ENCODE measurements at places on chromosomes 12 and 14. TPM values are rescaled to one million over a fixed set of nuclear protein-coding genes. Genes with fewer than 3 reads are reported as not detected.

GDF3 gene
- not detected for total RNA-seq

COX8C gene
- not detected for total RNA-seq

FGF23 gene
- not detected for total RNA-seq

B3GNT4 gene
- 2.1 TPM for total RNA-seq

CINP gene
- 27.7 TPM for total RNA-seq

MIP gene
- 0.15 TPM for total RNA-seq

GALNT8 gene
- 1.1 TPM for total RNA-seq

TMEM121 gene
- 0.65 TPM for total RNA-seq

LMNTD1 gene
- total RNA-seq, result not detected

NINJ2 gene
- 10.9 TPM for total RNA-seq

- no peak for DNase-seq
Measured at GRCh38 chr12:106106061-106106566, 32.6 kb downstream of the NUAK1 start.

DNA sequence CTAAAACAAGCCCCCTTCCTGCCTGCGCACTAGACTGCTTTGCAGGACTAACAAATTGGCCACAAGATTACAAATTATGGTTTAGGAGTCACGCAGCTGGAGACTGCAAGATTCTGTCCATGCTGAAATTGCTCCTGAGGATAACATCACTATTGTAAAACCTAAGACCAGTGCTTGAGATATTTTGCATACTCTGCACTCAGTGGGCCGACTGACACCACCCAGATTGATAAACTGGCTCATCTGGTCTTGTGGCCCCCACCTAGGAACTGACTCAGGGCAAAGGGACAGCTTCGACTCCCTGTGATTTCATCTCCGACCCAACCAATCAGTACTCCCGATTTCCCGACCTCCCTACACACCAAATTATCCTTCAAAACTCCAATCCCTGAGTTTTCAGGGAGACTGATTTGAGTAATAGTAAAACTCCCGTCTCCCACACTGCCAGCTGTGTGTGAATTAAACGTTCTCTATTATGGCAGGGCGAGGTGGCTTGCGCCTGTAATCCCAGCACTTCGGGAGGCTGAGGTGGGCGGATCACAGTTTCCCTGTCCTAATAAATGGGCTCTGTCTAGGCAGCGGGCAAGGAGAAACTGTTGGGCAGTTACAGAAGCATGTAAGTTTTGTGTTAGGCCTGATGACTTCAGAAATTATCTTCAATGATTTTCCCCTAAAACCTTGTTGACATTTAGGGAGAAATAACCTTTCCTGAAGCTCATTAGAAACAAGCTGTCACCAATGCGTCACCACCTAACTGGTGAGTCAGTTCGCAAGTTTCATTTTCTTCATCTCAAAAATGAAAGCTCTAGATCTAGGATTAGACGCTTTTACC is 5.3 kb upstream of the UBC start:
- DNase-seq, result peak; percentile 70

DNA sequence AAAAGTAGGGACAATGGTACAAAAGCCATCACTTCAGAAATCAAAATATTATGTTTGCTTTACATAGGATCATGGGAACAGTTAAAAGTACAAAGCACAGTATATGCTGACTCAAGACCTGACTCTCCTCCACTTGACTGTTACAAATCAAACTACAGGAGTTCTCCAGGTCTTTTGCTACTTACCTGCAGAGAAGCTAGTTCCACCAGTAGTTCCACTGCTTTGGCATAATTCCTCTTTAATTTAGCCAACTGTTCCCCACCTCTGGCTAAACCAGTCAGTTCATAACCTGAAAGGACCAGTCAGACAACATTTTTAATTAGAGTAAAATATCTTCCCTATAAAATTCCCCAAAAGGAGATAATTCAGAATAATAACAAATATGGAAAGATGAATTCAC is 14.0 kb downstream of the ATP6V1D start:
- DNase-seq, result no peak

DNA sequence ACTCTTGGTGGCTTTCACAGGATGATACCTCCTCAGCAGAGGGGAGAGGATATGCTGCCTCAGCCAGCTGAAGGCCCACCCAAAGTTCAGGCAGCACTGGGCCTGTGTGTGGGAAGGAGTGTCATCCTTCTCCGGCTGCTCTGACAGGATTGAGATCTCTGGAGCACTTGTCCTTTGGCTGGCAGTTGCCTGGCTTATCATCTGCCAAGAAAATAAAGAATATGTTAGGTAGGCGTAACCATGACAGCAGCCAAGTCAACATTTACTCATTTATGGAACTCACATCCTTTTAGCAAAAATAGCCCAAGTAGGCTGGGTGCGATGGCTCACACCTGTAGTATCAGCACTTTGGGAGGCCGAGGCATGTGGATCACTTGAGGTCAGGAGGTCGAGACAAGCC is 68.5 kb downstream of the PPFIBP1 start:
- no peak for DNase-seq

DNA sequence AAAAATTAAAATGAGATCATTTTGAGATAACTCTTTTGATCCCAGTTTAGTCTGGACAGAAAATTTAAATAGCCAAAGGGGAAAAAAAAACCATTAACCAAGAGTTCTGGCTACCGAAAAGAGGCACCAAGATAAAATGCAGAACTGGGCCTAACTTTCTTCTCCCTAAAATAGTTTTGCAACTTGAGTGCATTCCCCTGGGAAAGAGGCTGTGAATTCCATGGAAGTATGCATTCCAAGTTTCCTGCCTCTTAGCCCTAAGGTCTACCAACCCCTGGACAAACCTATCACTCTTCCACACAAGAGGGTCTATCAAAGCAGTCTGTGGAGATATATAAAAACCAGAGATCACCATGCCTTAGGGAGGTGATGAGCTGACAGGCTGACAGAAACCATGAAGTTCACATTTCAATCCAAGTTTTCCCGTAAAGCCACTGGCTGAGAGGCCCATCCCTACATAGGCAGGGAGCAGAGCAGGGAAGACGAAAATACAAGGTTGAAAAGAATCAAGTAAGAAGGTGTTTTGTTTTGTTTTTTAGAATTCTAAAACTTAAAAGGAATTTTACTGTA is 33.8 kb downstream of the DCP1B start:
- DNase-seq, result no peak

- DNase-seq, result no peak
Measured at GRCh38 chr14:102857444-102857843, 65.0 kb upstream of the AMN start.

- peak; percentile 60 for DNase-seq
Measured at GRCh38 chr12:123062681-123063486, 82.4 kb downstream of the ARL6IP4 start.

GRCh38 chr12:108374596-108375320 is 35.6 kb upstream of the CMKLR1 start:
- peak; percentile 17 for DNase-seq

- peak; percentile 80 for DNase-seq
Measured at GRCh38 chr14:101721951-101722661, 39.4 kb upstream of the PPP2R5C start.

DNA sequence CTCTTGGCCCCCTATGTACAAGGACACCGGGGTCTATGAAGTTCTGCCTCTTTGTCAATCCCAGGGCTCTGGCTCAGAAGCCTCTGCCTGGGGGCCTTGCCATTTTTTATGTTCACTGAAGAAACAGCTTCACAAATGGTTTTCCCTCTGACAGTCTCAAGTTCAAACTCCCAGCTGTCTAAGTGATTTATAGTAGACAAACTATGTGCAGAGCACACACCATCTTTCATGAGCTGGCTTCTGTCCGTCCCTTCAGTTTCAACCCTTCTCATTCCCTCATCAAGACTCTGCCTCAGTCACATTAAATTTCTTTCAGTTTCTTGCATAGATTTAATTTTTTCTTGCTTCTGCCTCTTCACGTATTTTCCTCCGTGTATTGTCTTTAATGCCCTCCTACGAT is 2.7 kb upstream of the DCD start:
- DNase-seq, result no peak

GRCh38 chr12:28217805-28218204 is 27.5 kb downstream of the CCDC91 start:
- DNase-seq, result no peak

GRCh38 chr14:34015383-34015782 is 64.5 kb upstream of the EGLN3 start:
- no peak for DNase-seq

DNA sequence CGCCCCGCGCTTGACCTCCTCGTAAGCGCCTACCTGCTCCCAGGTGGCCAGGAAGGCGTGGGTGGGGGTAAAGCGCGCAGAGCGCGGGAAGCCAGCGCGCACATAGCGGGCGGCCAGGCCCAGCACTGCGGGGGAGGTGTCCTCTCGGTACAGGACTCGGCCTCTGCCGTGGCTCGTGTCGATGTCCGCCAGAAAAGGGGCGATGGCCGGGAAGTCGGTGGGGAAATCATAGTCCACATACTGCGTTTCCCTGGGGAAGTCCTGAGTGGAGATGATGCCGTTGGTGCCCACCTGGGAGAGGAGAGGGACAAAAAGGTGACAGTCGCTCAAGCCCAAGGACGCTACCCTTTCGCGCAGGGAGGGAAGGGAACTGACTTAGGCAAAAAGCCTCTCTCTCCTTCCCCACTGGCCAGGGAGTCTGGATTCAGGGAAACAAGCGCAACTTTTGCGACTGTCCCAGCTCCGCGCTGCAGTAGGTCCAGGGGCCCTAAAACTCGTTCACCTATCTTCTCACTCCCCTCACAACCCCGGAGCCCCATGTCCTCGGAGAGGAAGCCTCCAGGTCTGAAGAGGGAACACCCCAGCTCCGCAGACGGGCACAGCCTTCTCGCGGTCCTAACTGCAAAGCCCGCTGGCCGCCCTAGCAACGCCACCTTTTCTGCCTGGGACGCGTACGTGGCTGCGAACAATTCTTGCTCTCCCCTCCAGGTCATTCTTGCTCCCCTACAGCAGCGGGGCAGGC is 815 bp downstream of the NID2 start:
- no peak for DNase-seq

GRCh38 chr12:69476276-69477017 is 6.3 kb downstream of the FRS2 start:
- DNase-seq, result no peak

DNA sequence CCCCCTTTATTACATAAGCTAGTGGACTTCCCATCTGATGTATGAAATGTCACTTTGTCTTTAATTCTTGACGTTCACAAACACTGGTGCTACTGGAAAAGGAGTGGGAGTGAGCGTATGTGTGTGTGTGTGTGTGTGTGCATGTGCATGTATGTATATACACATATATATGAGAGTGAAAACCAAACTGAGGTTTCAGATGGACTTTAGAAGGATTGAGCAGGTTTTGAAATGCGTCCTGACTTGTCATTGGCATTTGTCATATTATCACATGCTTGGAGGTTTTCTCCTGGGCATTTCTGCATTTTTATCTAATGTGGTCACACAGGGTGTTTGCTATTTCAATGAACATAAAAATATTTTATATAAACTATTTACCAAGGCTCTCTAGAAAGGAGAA is 1085.9 kb downstream of the BCL11B start:
- no peak for DNase-seq

DNA sequence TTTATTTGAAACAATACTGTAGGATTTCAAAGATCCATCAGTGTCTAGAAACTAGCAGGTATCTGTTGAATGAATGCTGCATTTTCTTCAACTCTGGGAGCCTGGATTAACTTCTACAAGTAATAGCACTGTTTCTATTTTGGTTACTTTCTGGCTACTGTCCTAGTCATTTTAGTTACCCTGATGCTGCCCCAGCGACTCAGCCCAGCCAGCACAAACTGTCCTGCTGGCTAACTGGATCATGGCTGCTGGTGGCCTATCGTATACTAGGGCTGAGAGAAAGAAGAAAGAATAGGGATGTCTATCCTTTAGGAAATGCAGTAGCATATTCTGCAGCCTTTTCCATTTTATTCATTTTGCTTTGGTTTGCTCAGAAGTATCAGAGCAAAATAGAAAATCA is 53.9 kb downstream of the NTN4 start:
- no peak for DNase-seq

DNA sequence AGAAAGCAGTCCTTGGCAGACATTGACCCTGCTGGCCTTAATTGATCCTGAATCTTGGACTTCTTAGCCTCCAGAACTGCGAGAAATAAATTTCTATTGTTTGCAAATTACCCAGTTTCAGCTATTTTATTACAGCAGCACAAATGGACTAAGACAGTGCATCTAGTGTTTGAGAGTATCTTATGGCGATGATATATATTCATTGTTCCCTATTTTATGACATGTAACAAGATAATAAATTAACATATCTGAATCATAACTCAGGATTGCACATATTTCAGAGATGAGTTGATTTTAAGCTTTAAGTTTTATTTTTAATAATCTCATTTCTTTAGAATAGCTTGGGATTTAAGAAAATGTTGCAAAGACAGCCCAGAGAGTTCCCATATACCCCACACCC is 167.4 kb upstream of the FOXG1 start:
- DNase-seq, result no peak

DNA sequence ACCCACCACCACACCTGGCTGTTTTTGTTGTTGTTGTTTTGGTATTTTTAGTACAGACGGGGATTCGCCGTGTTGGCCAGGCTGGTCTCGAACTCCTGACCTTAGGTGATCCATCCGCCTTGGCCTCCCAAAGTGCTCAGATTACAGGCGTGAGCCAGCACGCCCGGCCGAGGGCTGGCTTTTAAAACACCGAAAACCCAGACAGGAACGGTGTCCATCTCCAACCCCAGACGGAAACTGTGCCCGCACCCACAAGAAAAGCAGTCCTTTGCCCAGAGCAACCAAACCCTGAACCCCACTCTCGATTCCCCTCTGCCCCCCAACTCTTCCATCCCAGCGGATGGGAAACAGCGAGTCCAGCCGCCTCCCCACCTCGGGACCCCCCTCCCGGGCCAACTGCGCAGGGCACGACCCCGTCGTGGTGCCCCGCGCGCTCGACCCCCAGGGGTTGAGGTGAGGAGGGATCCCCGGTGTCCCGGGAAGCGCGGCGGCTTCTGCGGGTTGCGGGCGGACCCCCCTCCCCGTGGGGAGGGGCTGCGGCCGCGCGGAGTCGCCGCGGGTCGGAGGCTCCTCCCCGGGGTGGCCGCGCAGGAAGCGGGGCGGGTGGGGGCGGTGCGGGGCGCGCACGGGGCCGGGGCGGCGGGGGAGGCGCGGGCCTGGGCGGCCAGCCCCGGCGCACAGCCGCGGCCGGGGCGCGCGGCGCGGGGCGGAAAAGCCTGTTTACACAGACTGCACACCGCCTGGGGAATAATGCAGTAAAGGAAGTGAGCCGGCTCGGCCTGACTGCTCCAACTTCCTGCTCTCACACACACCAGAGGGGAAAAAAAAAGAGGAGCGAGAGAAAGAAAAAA is at the start of gene ELK3:
Gene ELK3 (plus strand): TSS at position 651 of the 851 bp plus-strand sequence.
- peak; percentile 60 for DNase-seq

- DNase-seq, result peak; percentile 69
Measured at GRCh38 chr14:23910101-23910875, 43.3 kb upstream of the DHRS4 start.

DNA sequence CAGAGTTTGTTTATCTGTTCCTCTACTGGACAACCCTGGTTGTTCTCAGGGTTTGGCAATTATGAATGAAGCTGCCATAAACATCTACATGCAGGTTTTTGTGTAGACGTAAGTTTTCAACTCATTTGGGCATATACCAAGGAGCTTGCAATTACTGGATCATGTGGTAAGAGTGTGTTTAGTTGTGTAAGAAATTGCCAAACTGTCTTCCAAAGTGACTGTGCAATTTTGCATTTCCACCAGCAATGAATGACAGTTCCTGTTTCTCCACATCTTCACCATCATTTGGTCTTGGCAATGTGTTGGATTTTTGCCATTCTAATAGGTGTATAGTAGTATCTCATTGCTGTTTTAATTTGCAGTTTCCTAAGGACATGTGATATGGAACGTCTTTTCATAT is 39.8 kb upstream of the FBXO33 start:
- no peak for DNase-seq
